Lower leg skin (tissue), 4 donors: ENCODE measurements at places on chromosomes 6 and 20. TPM values are rescaled to one million over a fixed set of nuclear protein-coding genes. Genes with fewer than 3 reads are reported as not detected.

GRCh38 chr6:56915832-56916231 is 39.1 kb upstream of the BEND6 start:
- DNase-seq, result no peak

- no peak for DNase-seq
Observed at GRCh38 chr6:111441678-111442243, 41.3 kb downstream of the REV3L start.

DNA sequence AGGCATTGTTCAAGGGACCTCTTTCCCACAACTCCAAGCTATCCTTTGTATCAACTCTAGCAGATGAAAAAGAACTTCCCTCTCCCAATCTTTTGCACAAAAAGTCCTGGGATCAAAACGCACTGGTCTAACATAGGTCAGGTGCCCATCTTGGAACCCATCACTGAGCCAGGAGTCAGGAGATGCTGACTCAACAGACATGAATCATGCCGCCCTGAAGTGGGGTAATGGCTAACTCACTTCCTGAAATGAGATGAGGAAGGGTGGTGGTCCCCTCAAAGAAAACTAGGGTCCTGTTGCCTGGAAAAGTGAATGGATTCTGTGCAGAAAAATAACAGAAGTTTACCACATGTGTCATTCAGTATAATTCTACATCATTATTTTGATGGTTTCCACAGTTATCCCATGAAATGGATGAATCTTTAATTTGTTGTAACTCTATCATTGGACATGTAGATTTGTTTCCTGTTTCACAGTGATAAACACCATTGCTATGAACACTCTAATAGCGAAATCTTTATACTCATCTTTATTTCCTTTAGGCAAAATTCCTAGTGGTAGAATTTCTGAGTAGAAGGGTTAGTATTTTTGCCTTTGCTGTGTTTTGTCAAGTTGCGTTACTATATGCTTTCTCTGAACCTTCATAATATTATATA is 151.3 kb downstream of the SLC16A10 start:
- no peak for DNase-seq

- DNase-seq, result no peak
Observed at GRCh38 chr6:74579047-74579446, 626.8 kb downstream of the COL12A1 start.

DNA sequence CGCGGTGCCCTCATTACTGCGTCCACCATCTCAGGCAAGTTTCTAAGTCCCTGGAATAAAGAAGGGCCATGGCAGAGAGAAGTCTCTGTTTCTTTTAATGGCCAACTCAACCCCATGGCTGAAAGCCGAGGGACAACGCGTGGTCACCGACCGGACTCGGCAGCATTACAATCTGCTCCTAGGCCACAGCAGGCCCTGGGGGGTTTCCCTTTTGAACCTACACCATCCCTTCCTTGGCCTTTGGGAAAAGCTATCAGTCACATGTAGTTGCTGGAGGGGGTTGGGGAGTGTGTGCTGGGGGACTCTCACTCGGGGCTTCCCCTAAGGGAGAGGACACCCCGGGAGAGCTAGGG is 11.1 kb upstream of the FAM83C start:
- DNase-seq, result no peak

DNA sequence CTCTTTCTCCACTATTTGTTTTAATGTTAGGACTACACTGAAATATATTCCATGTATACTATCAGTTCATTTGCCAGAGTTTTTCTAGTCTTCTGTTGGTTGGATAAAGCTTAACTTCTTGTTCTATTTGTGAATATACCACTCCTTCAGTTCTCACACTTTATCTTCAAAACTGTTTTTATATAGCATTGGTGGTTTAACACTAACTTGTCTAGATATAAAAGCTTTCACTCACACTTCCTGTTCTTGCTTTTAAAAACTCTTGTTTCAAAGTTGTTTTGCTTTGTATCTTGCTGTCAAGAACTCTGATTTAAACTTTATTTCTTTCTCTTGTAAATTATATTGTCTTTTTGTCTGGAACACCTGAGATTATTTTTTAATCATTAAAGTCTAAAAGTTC is 226.8 kb upstream of the TENT5A start:
- DNase-seq, result no peak

- no peak for DNase-seq
Observed at GRCh38 chr6:42197555-42198362, 3.0 kb upstream of the GUCA1B start.

GRCh38 chr6:157203312-157203744 is 120.0 kb downstream of the TMEM242 start:
- no peak for DNase-seq

DNA sequence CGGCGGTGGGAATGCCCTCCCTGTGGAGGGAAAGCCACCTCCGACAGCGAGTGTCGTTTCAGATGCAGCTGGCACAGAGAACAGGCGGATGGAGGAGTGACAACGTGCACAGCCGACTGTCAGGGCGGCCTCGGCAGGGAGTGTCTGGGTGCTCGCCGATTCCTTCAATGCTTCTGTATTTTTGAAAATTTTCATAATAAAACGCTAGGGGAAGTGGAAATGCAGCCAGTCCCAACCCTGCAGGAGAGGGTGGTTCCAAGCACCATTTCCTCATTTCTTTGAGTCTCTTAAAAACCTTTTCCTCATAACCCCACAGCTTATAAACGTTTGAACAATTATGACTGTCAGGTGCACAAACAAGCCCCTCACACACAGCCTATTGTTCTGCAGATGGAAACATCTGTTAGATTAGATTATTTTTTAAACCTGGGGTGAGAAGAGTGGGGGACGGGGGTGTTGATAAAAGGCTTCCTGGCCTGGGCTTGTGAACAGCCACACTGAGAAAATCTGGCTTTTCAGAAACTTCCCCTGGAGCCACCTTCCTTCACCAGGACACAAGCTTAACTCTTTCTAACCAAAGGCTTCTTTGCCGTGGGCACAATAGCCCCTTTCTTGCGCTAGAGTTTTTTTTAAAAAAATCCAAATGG is 228.9 kb downstream of the ANKRD60 start:
- DNase-seq, result peak; percentile 43

GRCh38 chr20:38108438-38108985 is 56.6 kb downstream of the TGM2 start:
- DNase-seq, result no peak

The PSORS1C1 gene
- total RNA-seq, result 7.0 TPM

The SALL4 gene
- total RNA-seq, result 0.13 TPM

The FAM83C gene
- 85.7 TPM for total RNA-seq

The FNDC11 gene
- total RNA-seq, result 0.12 TPM

The OR2H2 gene
- total RNA-seq, result not detected

The SLC44A4 gene
- total RNA-seq, result 5.2 TPM

The AP5S1 gene
- 8.0 TPM for total RNA-seq

The UQCC2 gene
- total RNA-seq, result 10.4 TPM

The PROKR2 gene
- not detected for total RNA-seq
